Peyer's patch (tissue), 4 donors: ENCODE measurements at places on chromosomes 3 and 15.

DNA sequence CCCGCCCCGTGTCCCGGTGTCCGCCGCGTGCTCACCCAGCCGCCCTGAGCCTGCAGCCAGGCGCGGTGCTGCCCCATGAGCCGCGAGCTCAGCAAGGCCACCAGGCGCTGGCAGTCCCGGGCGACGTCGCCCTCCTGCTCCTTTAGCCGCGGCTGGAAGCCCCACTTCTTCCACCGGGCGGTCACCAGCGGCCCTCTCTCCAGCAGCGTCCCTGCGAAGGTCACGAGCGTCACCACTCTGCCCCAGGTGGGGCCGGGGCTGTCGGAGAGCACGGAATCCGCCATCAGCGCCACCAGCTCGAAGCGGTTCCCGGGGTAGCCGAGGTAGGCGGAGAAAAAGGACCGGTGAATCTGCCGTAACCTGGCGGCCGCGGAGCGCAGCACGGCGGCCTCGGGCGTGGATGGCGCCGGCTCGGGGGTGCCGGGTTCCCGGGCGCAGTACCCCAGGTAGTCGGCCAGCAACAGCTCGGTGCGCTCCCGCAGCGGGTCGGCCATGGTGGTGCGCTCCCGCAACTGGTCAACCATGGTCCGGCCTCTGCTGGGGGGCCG is 298 bp downstream of the BCL2L10 start:
- peak; percentile 66 for DNase-seq

GRCh38 chr15:33155691-33156420 is 38.7 kb downstream of the FMN1 start:
- no peak for DNase-seq

- DNase-seq: no peak
Measured at GRCh38 chr15:57948351-57949289, 116.9 kb downstream of the ALDH1A2 start.

- no peak for DNase-seq
Measured at GRCh38 chr3:128074851-128075521, 22.7 kb downstream of the SEC61A1 start.

- DNase-seq: no peak
Measured at GRCh38 chr3:147930232-147930807, 521.2 kb downstream of the ZIC1 start.

GRCh38 chr3:14810070-14810791 is 8.5 kb upstream of the FGD5 start:
- DNase-seq: peak; percentile 48

DNA sequence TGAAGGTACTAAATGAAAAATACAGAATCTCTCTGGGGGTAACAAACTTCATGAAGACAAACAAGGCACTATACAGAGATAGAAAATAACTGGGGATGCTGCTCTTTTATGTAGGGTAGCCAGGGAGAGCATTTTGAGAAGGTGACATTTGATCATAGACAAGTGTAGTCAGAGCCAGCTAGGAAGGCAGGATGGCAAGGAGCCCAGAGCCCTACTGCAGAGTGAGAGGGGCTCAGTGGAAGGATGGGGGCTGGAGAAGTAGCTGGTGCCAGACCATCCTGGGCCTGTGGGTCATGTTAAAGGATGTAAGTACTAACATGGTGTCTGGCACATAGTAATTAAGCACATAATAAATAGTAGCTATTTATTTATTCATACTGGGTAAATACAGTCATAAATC is 133.6 kb downstream of the MEIS2 start:
- no peak for DNase-seq

DNA sequence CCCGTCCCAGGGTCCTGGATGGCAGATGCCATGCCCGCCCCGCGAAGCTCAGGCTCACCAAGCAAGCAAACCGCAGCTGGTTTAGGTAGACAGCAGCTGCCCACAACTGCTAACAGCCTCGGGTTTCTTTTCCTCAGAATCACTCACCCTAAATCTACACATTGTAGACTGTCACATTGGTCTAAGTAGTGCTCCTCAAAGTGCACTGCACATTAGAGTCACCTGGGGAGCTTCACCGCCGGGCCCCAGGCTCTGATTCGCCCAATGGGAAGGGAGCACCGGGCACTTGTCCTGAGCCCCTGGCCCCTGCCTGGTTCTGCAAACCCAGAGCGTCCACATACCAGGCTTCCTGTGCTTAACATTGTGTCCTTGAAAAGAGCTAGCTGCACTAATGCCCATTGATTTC is 752 bp downstream of the OCA2 start:
- no peak for DNase-seq

DNA sequence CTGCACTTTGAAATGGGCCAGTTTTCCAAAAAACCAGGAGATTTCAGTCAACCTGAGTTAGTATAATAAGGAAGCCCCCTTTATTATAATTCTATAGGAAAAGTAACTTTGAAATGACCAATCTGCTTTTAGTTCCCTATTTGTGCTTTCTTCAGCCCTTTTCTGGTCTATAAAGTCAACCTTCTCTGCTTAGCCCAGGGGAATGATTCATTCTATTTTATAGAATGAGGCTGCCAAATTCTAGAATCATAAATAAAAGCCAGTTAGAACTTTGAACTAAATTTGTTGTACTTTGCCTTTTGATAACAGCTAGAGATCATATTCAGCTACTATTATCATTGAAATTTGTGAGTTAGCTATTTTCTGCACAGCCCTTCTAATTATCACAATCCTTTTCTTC is 24.7 kb downstream of the CIP2A start:
- DNase-seq: no peak

DNA sequence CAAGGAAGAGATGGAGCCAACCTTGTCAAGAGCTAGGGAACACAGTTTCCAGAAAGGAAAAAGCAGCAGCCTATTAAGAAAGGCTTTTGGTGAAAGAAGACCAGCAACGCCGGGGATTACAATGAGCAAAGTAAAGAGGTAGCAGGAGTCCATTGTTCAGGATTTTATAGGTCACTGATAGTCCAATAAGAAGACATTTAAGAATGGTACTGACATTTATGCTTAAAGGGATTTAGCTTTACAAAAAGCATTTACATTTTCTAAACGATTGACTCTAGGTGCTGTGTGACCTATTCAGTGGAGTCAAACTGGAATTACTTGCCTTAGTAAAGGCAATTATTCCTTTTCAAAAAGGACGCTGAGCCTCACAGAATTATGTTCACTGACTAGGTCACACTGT is 40.8 kb downstream of the CSNK1G1 start:
- DNase-seq: no peak
